ENCODE measurements at places on chromosomes 3 and 15.

GRCh38 chr15:95865330-95865739, 465.2 kb upstream of the NR2F2 start:
- no peak for DNase-seq

GRCh38 chr3:56130036-56130435, 338.2 kb downstream of the ERC2 start:
- DNase-seq: no peak

DNA sequence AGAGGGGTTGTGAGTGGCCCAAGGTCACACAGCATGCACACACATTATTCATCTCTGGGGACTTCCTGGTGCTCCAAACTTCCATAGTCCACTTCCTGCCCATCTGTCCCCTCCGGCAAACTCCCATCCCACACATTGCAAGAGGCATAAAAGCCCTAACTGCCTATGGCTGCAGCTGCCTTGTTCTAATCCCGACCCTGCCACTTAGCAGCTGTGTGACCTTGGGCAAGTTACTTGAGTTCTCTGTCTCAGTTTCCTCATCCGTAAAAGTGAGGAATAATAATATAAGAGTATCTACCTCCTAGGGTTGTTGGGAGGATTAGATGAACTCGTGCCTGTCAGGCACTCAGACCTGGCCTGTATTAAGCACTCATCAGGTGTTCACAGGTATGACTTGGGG, 84.2 kb downstream of the SMAD6 start:
- no peak for DNase-seq

GRCh38 chr3:14243782-14244181, 65.2 kb downstream of the LSM3 start:
- no peak for DNase-seq

DNA sequence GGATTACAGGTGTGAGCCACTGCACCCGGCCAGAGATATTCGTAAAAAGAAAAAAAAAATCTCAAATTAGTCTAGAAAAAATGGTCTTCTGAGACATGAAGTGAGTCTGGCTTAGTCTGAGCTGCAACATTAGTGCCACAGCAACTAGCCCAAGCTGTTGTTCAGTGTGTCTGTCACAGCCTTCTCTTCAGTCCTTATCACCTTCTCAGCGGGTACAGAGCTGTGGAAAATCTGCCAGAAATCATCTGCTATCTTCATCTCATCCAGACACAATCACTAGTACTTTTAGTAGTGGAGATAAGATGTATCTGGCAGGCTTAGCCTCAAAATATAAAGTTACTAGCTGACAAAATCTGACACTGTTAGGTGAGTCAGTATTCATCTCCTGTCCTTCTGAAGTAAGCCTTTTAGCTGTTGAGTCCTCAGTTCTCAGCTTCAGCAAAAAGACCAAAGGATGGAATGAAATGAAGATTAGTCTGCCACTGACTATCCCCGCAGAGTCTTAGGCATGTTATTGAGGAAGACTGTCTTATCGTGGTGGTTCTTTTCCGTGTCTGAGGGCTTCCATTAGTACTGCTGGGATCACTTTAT, 120.5 kb upstream of the CGNL1 start:
- DNase-seq: no peak

- no peak for DNase-seq
Observed at GRCh38 chr3:126659915-126660886, 5.3 kb upstream of the TXNRD3 start.

DNA sequence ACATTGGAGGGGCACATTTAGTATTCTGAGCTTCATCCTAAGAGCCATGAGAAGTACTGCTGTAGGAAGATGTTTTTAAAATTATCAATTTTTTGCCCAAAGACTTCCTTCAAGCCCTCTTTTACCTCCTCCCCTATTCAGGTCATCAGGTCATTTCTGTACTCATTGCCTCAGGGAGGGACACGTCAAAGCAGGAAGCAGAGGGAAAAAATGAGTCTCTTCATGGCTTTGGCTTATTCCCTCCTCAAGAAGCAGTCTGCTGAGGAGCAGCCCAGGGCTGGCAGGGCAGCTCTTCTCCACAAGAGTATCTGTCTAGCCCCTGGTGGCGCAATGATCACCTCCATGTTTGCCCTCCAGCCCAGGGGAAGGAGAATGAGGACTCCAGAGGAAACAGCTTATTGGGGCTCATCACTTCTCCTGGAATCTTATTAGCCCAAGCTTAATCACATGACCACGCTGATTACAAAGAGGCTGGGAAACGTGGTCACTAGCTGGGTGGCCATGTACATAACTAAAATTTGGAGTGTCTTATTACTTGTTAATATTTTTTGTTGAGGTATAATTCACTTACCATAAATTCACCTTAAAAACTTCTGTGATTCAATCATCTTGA, 44.2 kb upstream of the GATA2 start:
- no peak for DNase-seq

DNA sequence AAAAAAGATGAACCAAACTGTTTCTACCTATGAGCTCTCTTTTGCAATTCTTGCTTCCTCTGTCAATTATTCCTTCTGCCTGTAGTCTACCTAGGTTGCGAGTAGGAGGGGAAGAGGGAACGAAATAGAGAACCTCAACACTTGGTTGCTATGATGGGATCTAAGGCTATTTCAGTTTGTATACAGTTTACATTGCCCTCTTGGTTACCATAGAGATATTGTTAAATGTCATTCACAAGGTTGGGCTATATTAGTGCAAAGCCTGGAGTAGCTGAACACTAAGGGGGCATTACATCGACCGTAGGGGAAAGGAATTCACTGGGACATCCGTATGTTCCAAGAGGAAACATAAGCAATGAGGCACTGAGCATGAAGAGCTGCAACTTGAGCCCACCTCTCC, 276.9 kb downstream of the GBE1 start:
- DNase-seq: no peak

DNA sequence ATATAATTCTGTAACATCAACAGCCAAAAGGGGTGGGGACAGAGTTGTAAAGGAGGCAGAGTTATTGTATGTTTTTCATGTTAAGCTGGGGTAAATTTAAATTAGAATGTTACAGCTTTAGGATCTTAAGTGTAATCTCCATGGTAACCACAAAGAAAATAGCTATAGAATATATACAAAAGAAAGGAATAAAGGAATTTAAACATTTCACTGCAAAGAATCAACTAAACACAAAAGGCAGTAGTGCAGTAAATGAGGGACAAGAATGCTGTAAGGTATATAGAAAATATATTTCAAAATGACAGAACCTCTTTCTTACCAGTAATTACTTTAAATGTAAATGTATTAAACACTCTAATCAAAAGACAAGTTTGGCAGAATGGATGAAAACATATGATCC, 361.7 kb downstream of the SLC9A9 start:
- no peak for DNase-seq

DNA sequence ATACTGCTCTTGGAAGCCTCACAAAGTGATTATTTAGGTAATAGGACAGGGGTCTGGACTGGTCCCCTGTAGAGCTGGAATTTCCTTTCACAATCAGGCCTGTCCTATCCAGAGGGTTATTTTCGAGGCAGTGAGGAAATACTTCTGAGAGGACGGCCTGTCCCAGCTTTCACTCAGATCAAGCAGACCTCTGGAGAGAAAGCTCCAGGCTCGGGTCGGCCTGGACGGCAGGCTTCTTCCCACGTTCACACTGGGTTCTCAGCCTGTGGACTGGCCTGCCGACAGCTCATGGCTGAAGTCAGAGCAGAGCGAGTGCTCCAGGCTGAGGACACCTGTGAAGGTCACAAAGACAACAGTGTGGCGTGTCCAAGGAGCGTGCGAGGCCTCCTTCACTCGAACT, 405.3 kb downstream of the VPS13C start:
- no peak for DNase-seq

DNA sequence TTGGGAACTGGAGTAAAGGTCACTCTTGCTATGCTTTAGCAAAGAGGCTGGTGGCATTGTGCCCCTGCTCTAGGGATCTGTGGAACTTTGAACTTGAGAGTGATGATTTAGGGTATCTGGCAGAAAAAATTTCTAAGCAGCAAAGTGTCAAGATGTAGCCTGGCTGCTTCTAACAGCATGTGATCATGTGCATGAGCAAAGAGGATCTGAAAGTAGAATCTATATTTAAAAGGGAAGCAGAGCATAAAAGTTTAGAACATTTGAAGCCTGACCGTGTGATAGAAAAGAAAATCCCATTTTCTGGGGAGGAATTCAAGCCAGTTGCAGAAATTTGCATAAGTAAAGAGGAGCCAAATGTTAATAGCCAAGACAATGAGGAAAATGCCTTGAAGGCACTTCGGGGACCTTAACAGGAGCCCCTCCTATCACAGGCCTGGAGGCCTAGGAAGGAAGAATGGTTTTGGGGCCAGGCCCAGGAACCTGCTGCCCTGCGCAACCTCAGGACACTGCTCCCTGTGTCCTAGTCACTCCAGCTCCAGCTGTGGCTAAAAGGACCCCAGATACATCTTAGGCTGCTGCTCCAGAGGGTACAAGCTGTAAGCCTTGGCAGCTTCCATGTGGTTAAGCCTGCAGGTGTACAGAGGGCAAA, 212.2 kb upstream of the LINGO1 start:
- no peak for DNase-seq

DNA sequence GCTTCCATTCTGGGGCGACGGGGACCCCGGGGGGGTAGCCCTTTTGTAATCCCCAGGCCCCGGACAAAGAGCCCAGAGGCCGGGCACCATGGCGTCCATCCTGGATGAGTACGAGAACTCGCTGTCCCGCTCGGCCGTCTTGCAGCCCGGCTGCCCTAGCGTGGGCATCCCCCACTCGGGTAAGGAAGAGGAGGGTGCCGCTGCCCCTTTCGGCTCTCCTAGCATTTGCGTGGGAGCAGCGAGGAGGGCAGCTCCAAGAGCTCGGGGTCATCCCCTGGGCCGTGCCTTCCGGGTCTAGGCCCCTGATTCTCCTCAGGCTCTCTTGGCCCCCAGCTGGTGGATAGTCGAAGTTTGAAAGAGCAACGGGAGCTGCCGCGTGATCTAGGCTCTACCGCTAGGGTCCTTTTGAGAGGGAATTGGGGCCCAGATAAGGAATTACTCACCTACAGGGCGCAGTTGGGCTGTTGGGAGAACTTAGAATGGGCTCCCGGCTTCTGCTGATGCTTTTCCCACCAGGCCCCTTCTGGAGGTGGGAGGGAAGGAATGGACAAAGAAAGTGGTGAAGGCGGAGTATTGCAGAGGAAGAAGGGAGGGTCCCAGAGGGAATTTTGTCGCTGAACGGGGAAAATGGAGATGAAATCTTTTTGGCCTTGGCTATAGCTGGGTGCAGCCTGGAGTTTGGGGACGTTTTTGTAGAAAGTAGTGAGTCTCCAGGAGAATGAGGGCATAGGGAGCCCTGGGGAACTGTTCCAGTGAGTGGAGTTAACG, 615 bp downstream of the VPS18 start:
- DNase-seq: no peak

GRCh38 chr3:48881652-48882114, 17.0 kb downstream of the SLC25A20 start:
- DNase-seq: no peak

- DNase-seq: no peak
Observed at GRCh38 chr3:116425126-116425525, 20.2 kb downstream of the LSAMP start.

- DNase-seq: no peak
Observed at GRCh38 chr3:60290122-60290492, 961.1 kb downstream of the FHIT start.

DNA sequence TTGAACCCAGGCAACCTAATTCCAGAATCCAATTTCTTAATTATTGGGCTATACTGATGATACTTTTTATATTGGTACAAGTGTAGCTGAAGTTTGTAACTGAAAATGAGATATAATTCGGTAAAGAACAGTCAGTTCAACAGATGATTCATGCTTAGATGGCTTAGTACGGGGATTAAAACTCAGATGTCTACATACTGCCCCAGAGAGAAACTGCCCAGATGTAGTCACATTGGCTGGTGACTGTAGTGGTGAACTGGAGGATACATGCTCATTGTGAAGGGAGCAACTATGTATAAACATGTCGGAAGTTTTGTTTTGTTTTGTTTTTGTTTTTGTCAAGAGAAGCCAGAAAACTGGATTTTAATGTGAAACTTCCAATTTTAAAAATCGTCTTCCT, 179.6 kb downstream of the ADAMTSL3 start:
- DNase-seq: no peak

- DNase-seq: no peak
Observed at GRCh38 chr3:72160351-72160750, 375.4 kb upstream of the PROK2 start.

DNA sequence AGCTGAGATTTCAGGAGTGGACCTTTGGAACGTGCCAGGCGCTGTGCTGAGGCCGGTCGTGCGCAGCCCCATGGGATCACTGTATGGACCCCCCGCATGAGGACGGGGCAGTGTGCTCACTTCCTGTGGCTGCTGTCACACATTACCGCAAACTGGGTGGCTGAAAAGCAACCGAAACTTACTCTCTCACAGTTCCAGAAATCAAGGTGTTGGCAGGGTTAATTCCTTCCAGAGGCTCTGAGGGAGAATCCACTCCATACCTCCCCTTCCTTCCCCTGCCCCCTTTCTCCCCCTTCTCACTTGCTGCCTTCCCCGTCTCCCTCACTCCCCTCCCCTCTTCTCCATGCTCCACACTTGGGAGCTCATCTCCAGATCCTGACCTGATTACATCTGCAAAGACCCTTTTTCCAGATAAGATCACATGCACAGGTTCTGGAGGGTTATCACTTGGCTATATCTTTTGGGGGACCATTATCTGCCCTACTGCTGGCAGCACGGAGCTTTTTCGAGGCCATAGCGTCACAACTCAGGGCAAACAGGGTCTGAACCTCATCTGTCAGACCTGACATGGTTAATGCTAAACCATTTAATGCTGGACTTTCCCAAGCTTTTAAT, 41.2 kb downstream of the KLF13 start:
- DNase-seq: no peak

DNA sequence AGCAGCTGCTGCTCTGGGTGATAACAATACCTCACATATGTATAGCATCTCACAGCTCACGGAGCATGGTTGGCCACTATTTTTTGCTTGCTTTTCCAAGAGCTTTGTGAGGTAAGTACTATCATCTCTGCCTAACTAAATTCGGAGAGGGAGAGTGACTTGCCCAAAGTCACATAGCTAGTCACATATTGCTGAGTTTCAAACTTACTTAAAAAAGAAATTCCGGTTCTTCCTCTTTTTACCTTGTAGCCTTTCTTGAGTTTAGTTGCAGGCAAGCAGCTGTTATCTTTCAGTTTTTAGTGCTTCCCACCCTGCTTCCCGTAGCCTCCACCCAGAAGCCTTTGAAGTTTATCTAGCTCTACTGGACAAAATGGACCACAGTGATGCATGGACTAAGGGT, 309.2 kb downstream of the PDCD6IP start:
- DNase-seq: no peak

GRCh38 chr3:73727117-73727821, 102.5 kb upstream of the PDZRN3 start:
- DNase-seq: no peak

- no peak for DNase-seq
Observed at GRCh38 chr3:35194666-35195065, 444.7 kb upstream of the ARPP21 start.

DNA sequence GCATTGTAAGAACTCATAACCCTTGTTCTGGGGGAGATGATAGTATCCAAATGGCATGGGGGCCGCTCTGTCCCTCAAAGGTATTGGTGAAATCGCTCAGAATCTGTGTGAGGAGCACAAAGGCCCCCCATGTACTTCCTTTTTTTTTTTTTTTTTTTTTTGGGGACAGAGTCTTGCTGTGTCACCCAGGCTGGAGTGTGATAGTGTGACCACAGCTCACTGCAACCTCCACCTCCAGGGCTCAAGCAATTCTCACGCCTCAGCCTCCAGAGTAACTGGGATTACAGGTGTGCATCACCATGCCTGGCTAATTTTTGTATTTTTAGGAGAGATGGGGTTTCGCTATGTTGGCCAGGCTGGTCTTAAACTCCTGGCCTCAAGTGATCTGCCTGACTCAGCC, 37.0 kb downstream of the CMTM8 start:
- DNase-seq: no peak

Measured in thoracic aorta (tissue), 2 donors.